ENCODE measurements at places on chromosomes 2 and 18. TPM values are rescaled to one million over a fixed set of nuclear protein-coding genes. Genes with fewer than 3 reads are reported as not detected.

The PHOSPHO2 gene
- 3.0 TPM for total RNA-seq

The SERPINB4 gene
- not detected for total RNA-seq

The KIF1A gene
- 5.6 TPM for total RNA-seq

The OTOS gene
- total RNA-seq, result not detected

The SCN3A gene
- not detected for total RNA-seq

The KRTCAP3 gene
- total RNA-seq, result 0.60 TPM

The VWA3B gene
- total RNA-seq, result not detected

The UBXN4 gene
- total RNA-seq, result 31.1 TPM

The MRO gene
- 0.03 TPM for total RNA-seq

The ST8SIA3 gene
- total RNA-seq, result not detected

The C18orf63 gene
- not detected for total RNA-seq

The ETAA1 gene
- total RNA-seq, result 15.5 TPM

The DYNAP gene
- total RNA-seq, result not detected

The RPRM gene
- 0.75 TPM for total RNA-seq

The SUCLG1 gene
- 49.3 TPM for total RNA-seq

The CCDC68 gene
- not detected for total RNA-seq

The EXOC6B gene
- 6.5 TPM for total RNA-seq

The SRD5A2 gene
- total RNA-seq, result not detected

The ZNF804A gene
- 3.4 TPM for total RNA-seq

The BOK gene
- total RNA-seq, result 8.0 TPM

The FEV gene
- total RNA-seq, result not detected

The SKOR2 gene
- not detected for total RNA-seq

The OR6B2 gene
- total RNA-seq, result not detected

The MGAT4A gene
- 2.5 TPM for total RNA-seq

The PSD4 gene
- 5.1 TPM for total RNA-seq

The MDH1B gene
- 0.93 TPM for total RNA-seq

The ALLC gene
- total RNA-seq, result 0.41 TPM

Measured in A375 (cell line).